ENCODE measurements at places on chromosomes 13 and 19.
A peak's percentile ranks its signal among the peaks of the same experiment; 100 is the strongest.

DNA sequence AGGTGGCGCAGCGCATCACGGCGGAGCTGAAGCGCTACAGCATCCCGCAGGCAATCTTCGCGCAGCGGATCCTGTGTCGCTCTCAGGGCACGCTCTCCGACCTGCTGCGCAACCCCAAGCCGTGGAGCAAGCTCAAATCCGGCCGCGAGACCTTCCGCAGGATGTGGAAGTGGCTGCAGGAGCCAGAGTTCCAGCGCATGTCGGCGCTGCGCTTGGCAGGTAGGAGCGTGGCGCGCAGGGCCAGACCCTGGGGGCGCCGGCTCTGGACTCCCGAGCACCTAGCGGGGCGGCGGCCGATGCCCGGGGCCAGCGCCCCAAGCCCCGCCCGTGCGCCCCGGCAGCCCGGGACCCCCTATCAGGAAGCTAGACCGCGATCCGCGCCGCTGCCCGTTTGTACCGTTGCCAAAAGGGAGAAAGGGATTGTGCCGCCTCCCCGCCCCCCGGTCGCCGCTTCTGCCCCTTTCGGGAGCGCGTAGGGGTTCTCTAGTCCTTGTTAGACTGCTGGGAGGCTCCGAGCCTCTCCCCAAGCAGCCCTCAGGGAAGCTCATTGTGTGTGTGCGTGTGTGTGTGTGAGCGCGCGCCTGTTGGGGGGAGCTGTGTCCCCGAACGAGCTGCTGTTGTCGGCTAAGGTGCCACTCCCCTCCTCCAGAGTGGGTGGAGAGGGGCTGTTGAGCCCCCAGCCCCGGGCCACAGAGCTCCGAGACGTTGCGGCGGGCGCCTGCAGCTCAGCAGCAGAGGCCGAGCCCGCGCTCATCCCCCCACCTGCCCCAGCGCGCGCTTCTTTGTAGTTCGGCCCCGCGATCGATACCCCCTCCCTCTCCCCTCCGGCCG lies 1.5 kb downstream of the ONECUT3 start:
- DNase-seq = no peak

DNA sequence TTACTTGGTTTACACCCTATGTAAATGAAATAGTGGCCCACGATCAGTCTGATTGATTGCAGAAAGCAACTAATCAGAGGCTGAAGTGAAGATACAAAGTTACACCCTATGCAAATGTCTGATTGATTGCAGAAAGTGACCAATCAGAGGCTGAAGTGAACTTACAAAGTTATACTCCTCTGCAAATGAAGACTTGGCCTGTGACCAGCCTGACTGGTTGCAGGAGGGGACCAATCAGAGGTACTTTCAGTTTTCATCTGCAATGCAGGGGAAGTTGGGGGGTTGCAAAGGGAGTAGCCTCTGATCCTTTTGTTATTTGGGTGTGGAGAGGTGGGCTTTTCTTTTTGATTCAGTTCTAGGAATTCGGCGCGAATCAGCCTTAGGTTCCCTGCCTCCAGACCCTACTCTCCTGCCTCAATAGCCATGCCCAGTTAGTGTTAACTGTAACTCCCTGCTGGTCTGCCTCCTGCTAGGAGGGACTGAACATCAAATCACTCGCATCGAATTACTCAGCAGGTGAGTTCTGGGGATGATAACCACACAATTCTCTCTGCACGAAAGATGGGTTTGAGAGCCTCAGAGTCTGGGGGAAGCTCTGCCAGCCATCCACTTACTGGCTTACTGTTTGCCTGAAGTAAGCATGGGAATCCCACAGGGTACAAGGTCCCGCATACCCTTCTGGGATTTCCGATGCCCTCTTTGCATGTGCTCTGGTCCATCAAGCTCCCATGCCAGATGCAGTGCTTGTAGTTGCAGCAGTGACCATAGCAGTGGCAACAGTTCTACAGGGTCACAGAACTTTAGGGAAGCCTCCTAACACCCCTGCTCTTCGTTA lies 7.5 kb downstream of the ARL11 start:
- peak; percentile 91 for DNase-seq

DNA sequence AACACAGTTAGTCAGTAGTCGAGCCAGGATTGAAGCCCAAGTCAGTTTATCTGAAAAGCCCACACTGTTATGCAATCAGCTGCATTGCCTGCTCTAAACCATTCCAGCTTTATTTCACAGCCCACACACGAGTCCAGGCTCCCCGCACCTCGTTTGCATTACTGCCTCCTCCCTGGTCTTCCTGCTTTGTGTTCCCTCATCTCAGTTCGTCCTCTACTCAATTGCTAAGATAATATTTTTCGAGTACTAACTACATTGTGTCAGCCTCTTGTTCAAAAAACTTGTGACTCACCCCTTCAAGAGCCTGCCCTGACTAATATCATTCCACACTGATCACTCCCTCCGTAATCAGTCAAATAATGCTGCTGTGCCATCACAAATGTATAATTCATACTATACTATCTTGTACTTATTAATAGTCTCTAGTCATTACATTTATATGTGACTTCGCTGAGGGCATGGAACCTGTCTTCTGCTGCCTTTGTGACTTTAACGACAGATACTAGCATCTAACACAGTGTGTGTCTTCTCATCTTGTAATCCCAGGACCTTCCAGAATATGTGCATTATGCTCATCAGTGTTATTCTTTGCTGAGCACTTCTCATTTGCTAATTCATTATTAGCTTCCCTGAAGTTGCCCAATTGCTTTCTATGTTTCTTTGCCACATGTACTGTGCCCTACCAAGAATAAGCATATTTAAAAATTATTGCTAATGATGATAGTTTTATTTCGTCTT lies 26.2 kb upstream of the WDFY2 start:
- peak; percentile 88 for DNase-seq

GRCh38 chr13:110698689-110699088 lies 7.2 kb downstream of the CARS2 start:
- no peak for DNase-seq

GRCh38 chr19:23867895-23868294 lies 46.8 kb upstream of the ZNF726 start:
- no peak for DNase-seq

DNA sequence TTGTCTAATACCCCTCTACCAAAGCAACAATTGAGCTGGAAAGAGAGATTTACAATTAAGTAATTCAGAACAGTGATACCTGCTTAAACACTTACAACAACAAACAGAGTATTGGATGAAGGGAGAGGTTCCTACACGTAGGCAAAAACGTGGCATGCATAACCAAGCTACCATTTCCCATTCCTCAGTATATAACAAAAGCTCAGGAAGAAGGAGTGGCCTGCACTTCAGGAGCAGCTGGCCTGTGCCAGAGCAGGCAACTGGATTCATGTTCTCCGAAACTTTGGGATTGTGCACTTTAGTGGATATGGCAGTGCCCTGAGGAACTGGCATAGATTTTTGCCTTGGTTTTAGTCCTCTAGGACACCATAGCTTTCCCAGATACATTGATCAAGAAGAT lies 630.2 kb upstream of the PCDH9 start:
- DNase-seq = no peak

DNA sequence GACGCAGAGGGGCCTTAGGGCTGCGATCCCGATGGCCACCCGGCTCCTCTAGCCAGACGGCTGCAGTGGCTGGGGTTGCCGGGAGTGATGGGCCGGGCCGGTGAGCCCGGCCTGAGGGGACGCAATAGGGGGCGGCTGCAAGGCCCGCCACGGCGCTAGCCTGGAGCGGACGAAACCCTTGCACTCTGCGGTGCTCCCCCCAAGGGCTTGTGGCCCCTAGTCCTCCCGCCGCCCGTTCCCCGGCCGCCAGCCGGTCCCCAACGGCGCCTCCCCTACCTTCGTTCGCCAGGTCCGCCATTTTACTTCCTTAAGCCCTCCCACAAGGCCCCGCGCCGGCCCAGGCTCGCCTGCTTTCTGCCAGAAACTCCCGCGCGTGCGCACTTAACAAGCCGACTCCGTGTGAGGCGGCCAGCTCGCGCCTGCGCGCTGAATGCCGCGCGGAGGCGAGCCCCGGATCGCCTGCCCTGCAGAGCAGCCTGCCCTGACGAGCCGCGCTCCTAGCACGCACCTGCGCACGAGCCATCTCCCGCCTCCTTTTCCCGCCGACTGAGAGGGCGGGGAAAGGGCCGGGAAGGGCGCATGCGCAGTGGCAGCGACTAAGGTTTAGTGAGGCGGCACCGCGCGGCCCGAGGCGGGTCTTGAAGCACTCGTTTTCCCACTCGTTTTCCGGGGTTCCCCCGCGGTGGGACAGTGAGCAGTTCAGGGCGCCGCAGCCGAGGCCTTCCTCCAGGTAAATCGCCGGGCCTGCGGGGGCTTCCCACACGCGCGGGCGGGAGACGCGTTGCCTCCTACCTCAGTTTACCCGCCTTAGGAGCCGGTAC lies at the start of gene RANBP3:
TSS of gene RANBP3 (minus strand) at position 356 of the 821 bp plus-strand sequence. CDS start at position 298, 58 bp downstream.
- peak; percentile 98 for DNase-seq

GRCh38 chr13:41848435-41849255 lies 112.3 kb downstream of the VWA8 start:
- DNase-seq = peak; percentile 28

- DNase-seq = no peak
Measured at GRCh38 chr19:30428844-30429243, 56.7 kb downstream of the ZNF536 start.

DNA sequence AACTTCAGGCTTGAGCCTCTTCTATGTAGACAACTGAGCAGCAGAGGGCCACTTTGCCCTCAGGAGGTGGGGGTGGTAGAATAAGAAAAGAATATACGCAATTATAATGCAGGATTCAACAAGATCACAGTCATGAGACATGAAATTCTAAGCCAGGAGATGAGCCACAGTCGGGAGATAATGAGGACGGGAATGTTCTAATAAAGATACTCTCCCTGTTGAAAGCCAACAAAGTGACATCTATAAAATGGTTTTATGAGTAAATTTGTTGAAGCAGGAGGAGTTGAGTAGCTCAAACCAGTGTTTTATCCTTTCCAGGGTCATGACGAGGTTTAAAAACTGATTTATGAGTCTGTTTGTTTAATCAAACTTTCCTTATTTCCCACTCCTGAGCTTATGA lies 152.0 kb upstream of the SERP2 start:
- DNase-seq = no peak

- DNase-seq = no peak
Measured at GRCh38 chr13:42283574-42283973, 11.6 kb downstream of the AKAP11 start.

DNA sequence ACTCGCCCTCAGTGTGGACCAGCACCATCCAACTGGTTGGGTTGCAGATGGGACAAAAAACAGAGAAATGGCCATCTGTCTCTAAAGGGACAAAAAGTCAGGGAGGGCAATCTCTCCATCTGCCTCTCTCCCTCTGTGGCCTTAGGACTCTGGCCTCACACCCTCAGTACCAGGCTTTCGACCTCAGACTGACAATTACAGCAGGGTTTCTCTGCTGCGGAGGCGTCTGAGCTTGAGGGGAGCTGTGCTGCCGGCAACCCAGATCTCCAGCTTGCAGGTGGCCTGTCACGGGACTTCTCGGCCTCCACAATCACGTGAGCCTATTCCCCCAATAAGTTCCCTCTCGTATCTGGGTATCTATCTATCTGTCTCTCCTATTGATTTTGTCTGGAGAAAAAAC lies 27.7 kb downstream of the MLLT1 start:
- DNase-seq = no peak

All from iris pigment epithelial cell (primary cell).